ENCODE measurements at places on chromosomes 5 and 9. TPM values are rescaled to one million over a fixed set of nuclear protein-coding genes. Genes with fewer than 3 reads are reported as not detected.
A peak's percentile ranks its signal among the peaks of the same experiment; 100 is the strongest.

Gene ARHGEF39
- total RNA-seq: 5.1 TPM

Gene PALM2AKAP2
- 9.1 TPM for total RNA-seq

- peak; percentile 70 for DNase-seq
These were observed 34.3 kb upstream of the RPS23 start for GRCh38 chr5:82312373-82312856.

- DNase-seq: no peak
These were observed 83.1 kb upstream of the SMIM32 start for GRCh38 chr5:136276087-136276486.

- peak; percentile 69 for DNase-seq
These were observed 136.5 kb upstream of the STK32A start for GRCh38 chr5:147098233-147098790.

- DNase-seq: no peak
These were observed 5.8 kb downstream of the UHRF2 start for GRCh38 chr9:6418764-6419163.

DNA sequence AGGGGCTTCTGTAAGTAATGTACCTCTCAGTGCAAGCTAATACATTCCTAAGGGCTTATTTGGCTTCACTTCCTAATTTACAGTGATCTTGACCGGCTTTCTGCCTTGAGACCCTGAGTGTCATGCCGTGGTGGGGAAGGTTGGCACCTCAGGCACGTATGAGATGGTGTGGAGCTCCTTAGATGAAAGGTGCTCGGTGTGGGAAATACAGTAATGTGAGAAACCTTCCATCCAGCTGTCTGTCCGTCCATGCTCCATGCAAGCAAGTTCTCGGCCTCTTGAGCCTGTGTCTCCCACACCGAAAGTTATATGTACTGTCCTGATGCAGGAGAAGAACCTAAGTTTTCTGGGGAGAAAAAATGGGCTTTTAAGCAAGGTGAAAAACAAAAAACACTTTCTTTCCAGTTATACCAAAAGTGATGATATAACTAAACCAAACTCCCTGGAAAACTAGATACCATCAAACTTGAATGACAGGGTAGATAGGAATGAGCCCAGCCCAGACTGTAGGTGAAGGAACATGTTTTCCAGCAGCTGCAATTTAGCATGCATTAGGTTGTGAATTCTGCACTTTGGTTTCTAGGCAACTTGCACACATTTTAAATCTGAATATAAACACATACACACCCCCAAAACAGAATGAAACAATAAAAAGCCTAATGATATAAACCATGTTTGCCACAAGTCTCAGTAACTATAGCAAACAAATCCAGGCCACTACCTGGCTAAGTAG lies 279.6 kb downstream of the FANCC start:
- no peak for DNase-seq

Gene DNAI1
- not detected for total RNA-seq
